AG08396 (cell line): ENCODE measurements at places on chromosomes 2 and 18.
A peak's percentile ranks its signal among the peaks of the same experiment; 100 is the strongest.

- no peak for DNase-seq
These were observed 149.9 kb downstream of the CYRIA start for GRCh38 chr2:16515696-16516095.

GRCh38 chr2:165391791-165392190, 77.7 kb upstream of the CSRNP3 start:
- no peak for DNase-seq

DNA sequence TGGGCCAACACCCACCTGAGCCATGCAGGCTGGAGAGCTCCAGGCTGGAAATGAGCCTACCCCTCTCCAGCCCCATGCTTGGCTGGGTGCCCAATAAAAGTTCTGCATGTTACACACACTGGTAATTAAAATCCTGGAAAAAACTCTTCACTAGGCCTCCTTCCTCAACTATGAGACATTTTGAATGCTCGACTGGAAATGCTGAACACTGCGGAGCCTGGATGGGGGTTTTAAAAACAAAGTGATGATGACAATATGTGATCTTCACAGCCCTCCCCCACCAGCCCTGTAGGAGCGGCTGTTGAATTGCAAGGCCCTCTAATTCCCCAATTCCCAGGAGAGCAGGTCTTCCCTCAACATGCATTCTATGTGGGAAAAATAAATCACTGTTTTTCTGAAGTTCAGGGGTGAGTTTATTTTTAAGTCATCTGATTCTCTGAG, 179.2 kb downstream of the TTC32 start:
- DNase-seq, result no peak

GRCh38 chr2:128315829-128316776, 2.6 kb downstream of the HS6ST1 start:
- no peak for DNase-seq

DNA sequence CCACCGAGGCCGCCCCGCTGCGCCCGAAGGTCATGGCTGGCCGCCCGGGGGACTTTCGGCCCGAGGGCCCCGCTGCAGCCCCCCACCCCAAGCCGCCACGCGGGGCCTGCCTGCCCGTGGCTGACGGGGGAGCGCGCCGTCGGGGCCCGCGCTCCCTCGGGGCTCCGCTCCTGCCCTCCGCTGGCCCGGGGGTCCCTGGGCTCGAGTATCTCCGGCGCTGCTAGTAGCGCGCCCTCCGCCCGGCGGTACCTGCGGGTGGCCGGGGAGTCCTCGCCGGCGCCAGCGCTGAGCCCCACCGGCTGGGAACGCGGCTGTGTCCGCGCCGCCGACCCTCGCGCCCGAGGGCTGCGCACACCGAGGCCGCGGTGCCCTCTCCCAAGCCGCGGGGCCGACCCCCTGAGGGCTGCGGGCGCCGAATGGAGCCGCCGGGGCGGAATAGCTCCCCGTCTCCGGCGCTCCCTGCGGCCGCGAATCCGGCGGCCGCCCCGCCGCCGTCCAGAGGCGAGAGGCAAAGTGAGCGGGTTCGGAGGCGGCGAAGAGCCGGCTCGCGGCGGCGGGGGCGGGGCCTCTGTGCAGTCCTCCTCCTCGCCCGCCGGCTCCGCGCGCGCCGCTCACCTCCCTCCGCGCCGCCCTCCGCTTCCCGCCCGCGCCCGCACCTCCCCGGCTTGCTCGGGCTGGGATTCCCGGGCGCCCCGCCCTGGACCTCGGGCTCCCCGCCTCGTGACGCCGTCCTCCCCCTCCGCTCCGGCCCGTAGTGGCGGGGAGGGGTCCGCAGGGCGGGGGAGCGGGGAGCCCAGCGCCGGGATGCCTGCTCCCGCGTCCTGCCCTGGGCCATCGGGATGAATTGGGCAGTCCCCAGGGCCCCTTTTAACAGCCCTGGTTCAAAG, at the start of gene KCNG3:
Gene KCNG3, minus strand, starts transcription at position 515 of the 887 bp plus-strand sequence. Its CDS starts 481 bp downstream, at position 34.
- DNase-seq, result peak; percentile 73

DNA sequence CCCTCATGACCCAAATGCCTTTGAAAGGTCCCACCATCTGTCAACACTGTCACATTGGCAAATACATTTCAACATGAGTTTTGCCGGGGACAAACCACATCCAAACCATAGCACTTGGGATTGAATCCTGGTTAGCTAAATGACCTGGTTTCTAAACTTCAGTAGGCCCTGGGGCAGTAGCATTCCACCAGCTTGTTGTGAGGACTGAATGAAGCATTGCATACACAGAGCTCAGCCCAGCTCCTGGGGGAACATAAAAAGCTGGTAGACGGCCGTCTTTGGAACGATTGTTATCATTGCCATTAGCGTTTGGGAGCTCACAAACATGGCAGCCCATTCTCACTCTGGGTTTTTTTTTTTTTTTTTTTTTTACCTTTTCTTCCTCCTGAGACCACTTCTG, 57.5 kb upstream of the CXCR4 start:
- DNase-seq, result no peak

DNA sequence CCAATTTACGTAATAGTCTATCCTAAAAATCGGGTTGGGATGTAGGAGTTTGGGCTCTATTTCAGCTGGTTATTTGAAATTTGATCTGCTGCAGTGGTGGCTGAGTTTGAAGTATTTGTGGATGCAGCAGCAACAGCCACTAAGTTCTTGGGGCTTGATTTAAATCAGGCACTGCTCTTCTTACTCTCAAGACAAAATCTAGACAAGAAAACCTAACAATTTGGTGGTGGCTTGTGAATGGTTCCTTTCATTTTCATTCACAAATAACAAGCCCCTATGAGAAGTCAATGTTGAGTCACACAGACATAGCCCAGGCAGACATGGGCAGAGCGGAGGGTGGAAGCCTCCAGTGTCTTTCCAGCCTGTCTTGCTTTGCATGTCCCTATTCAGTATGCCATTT, 199.3 kb downstream of the LTBP1 start:
- peak; percentile 18 for DNase-seq

- peak; percentile 58 for DNase-seq
These were observed 27.3 kb upstream of the NRP2 start for GRCh38 chr2:205654878-205655605.

DNA sequence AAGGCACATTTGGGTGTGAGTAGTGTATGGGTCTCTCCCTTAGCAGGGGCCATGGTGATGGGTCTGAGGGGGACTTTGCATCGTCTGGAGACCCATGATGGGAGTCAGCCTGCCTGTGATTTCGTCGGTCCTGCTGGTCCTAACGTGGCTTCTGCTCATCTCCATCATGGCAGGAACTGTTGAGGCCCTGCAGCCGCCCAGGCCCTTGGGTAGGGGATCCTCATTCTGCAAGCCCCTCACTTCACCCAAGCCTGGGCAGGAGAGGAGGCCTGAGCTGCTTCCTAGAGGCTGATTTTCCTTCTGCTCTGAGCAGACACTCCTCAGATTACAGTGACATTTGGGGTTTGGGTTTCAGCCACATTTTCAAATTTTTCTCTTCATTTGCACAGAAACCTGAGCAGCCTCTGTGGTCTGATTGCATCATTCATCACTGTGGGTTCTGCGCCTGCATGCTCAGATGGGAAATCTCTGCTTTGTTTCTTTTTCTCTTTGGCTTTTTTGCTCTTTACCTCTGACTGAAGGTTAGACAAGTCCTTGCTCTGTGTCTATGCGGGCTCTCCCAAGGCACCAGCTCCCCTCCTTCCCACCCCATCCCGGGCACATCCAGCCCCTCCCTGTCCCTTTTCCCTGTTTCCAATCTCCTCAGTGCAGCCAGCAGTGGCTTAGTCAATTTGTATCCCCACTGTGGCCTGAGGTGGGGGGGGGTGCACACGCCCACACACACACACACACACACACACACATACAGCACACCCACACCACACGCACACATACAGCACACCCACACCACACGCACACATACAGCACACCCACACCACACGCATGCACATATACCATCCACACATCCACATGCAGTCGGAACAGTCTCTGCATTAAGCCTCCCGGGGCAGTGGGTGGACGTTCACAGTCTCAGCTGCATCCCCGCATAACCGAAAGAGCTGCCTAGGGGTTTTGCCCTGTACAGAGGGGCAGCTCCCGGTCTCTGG, 305.4 kb upstream of the HS6ST1 start:
- DNase-seq, result peak; percentile 90

DNA sequence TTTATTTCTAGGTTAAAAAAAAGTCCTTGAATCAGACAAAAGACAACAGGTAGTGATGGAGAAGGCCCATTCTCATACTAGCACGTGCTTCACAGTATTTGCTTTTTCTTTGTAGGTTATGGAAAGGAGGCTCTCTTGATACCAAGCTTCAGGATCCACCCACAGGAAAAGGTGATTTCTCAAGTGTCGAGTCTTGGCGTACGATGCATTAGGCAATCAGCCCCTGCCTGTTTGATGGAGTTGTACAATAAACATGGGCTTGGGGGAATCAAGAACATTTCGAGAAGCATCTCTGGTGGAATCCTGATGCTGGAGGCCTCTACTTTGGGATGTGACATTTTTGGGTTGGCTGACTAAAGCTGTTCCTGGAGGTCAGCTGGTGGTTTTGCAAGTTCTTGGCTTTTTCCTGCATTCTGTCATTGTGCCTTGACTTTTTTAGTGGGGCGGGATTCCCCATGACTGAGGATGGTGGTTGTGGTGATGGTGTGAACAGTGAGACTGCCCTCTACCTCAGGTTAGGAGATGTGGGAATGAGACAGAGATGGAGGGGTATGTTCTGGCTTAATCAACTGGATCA, 231.5 kb upstream of the SPRED2 start:
- no peak for DNase-seq

DNA sequence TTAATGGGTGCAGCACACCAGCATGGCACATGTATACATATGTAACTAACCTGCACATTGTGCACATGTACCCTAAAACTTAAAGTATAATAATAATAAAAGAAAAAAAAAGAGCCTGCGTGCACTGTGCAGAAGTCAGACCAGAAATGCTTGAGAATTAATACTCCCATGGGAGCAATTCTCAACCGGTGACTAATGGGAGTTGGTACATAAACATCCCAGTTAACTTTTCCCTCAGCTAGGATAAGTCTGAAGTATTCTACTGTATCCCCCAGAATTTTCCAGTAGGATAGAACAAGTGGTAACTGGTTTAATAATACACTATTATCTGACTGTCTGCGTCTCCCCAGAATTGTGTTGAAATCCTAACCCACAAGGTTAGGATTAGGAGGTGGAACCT, 113.6 kb upstream of the COL5A2 start:
- DNase-seq, result no peak

DNA sequence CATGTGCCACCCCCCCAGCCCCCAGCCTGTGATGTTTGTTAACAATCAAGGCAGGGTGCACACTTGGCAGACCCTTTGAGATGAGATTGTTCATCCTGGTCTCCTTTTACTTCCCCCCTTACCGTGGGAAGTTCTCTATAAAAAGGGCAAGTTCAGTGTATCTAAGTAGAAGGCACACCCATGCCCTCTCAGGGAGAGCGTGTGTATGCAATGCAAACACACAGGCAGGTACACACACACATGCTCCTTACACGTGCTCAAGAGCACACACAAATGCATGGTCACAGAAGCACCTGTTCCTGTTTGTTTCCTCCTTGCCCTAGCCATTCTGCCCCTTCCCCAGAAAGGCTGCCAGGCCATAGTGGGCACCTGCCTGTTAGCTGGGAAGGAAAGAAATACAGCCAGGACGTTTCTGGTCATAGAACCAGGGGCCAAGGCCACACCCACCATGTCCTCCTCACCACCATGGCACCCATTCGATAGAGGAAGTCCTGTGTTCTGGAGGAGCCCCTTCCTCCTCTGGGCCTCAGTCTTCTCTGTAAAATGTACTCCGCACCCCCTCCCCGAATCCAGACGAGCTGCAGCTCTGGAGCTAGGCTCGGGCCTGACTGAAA, 3.1 kb downstream of the ATOH8 start:
- DNase-seq, result no peak

DNA sequence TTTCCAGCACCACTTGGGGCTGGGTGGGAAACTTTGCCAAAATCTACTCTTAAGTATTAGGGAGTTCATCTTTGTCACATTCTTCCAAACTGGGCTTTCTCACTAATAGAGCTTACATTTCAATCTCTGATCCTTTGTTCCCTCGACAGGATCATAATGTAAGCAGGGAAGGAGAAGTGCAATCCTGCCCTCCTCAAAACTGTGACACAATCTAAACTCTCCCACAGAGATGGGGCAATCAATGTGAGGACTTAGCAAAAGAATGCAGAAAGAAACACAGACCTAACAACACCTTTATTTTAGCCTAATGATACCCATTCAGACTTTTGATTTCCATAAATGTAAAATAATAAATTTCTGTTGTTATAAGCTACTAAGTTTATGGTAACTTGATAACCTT, 40.8 kb downstream of the DSEL start:
- DNase-seq, result peak; percentile 16

GRCh38 chr2:32043561-32043960, 4.0 kb upstream of the DPY30 start:
- DNase-seq, result no peak

- no peak for DNase-seq
These were observed 117.0 kb downstream of the GRB14 start for GRCh38 chr2:164504253-164504652.

- no peak for DNase-seq
These were observed 1.8 kb downstream of the CDK5R2 start for GRCh38 chr2:218961229-218961628.

GRCh38 chr2:213046431-213046830, 105.0 kb downstream of the IKZF2 start:
- DNase-seq, result no peak

DNA sequence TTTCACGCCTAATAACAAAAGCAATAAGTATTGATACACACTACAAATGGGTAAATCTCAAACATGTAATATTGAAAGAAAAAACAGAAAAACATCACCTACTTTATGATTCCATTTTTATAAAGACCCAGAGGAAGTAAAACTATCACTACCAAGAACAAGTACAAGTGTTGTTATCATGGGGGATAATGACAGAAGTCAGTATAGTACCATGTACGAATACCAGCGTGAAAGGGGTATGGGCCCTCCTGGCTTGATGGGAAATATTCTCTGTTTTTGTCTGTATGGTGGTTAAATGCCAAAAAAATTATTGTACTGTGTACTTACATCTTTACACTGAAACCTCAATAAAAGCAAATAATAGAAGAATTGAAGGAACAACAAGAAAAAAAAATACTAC, 665.7 kb downstream of the TMEM182 start:
- DNase-seq, result no peak

DNA sequence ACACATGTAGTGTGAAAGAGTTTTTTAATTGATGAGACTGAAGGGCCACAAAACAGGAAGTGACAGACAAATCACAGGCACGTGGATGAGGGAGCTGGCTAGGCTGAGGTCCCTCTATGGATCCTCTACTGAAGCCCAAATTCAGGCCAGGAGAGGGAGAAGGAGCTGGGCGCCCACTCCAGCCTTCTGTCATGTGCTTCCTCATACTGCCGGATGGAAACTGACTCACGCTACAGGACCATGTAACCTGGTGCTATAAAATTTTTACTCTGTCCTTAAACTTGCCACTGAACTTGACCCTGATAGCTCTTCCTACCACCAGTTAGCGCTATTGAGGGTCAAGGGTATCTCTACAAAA, 31.3 kb downstream of the PSTPIP2 start:
- DNase-seq, result no peak

- no peak for DNase-seq
These were observed 188.9 kb downstream of the MYO1B start for GRCh38 chr2:191434072-191434471.

- no peak for DNase-seq
These were observed 211.6 kb downstream of the TCF4 start for GRCh38 chr18:55376387-55376786.

GRCh38 chr2:72220170-72220569, 72.5 kb upstream of the CYP26B1 start:
- DNase-seq, result no peak

- DNase-seq, result no peak
These were observed 90.9 kb upstream of the STON1 start for GRCh38 chr2:48439102-48439501.
